ENCODE measurements at places on chromosomes 13 and 19.

GRCh38 chr13:76594435-76594834 is 291.8 kb downstream of the KCTD12 start:
- DNase-seq: no peak

GRCh38 chr19:31110336-31110735 is 238.9 kb downstream of the TSHZ3 start:
- DNase-seq: no peak

DNA sequence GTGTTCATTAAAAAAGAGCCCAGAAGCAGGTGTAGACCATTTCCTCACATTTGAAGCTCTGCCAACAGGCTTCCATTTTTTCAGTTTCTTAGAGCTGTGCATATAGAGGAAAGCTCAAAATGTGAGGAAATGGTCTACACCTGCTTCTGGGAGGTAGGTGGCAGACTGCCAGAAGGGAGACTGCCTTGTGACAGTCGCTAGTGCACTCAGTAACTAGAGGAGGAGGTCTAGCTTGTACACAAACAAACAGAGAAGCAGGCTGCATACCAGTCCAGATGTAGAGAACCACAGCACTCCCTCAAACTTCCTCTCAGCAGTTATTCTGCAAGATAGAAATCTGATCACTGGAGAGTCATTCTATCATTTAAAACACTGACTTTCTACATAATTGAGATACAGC is 800.2 kb downstream of the EFNB2 start:
- DNase-seq: no peak

DNA sequence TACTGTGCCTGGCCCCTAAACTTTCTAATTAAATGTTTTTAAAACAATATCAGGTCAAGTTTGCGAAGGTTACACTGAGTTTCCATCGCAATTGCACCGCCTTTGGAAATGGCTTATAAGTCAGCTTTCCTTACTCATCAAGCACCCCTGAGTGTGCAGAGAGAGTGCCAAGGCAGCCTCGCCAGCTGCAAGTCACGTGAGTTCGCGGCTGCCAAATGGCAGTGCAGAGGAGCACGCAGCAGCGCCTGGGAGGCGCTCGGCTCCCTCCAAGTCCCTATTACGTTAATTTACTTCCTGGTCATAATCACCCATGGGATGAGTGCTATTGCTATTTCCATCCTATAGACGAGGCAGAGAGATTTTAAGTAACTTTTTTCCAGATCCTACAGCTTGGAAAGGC is 319.6 kb downstream of the TEX29 start:
- DNase-seq: no peak

GRCh38 chr19:51064534-51065220 is at the start of gene KLK13:
TSS of gene KLK13 (minus strand) at chr19:51065092. CDS start at chr19:51065067, 25 bp downstream.
- no peak for DNase-seq
